ENCODE measurements at places on chromosomes 12 and 14.

DNA sequence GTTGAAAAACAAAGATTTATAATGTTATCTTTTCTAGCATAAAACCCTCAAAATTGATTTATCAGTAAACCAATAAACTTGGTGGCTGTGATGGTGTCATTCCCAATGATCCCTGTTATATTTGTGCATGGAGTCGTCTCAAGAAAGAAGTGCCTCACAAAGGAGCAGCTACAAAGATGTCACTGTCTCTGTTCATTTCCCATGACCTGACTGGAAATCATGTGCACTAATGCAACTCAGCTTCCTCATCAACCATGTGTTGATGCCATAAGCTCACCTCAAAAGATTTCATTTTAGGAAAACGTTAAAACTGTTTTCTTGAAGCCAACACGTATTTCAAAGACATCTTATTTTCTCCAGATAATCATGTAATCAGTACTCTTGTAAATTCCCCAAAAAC lies 28.8 kb downstream of the CLEC1A start:
- no peak for DNase-seq

- DNase-seq = no peak
These were observed 240.0 kb downstream of the AACS start for GRCh38 chr12:125305231-125305630.

GRCh38 chr14:49863487-49864281 lies 11.1 kb upstream of the NEMF start:
- no peak for DNase-seq

GRCh38 chr14:99156090-99156425 lies 115.9 kb downstream of the BCL11B start:
- no peak for DNase-seq
